Ovary (tissue), 10 donors: ENCODE measurements at places on chromosomes 6 and 20.

- no peaks in the 10 kb centered on the region for H3K4me1 ChIP-seq
- no peaks in the 10 kb centered on the region for H3K27me3 ChIP-seq
- H3K36me3 ChIP-seq = no peaks in the 10 kb centered on the region
- DNase-seq = no peak
- H3K27ac ChIP-seq = no peak overlapping the region
Observed at GRCh38 chr6:162728706-162729105, 932 bp downstream of the PACRG start.

DNA sequence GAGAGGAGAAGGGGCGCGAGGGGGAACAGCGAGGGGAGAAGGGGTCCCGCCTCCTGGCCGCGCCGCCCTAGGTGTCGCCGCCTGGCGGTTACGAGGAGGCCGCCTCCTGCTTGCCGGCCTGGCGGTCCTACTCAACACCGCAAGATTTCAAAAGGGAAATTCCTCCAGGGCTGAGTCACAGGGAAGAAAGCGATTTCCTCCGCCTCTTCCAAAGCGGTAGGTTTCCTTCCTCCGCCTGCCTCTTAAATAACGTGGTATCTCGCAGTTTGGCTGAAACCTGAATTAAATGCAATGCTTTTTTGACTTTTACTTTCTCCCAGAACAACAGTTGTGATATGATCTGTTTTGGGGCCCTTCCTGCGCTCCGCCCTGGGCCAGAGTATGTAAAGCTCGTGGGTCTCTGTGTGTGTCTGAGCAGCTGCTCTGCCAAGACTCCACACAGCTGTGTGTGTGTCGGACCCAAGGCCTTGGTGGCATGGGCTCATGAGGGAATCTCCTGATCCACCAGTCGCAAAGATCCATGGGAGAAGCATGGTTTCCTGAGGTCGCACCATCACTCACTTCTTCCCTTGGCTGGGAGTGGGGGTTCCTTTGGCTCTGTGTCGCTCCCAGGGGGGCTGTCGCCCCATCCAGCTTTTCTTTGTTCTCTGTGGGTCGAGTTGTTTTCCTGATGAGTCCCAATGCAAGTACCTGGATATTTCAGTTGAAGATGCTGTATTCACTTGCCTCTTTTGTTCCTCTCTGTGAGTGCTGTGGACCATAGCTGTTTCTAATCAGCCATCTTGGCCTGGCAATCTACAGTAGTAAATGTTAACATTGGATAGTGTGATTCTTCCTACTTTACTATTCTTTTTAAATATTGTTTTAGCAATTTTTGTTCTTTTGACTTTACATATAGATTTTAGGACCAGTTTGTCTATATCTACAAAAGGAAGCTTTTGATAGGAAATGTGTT lies 31.6 kb upstream of the NOTCH4 start:
- peak overlapping the region; percentile 87 for H3K27ac ChIP-seq
- peak; percentile 84 for DNase-seq
- H3K4me1 ChIP-seq = peaks cover 1% of the 10 kb centered on the region
- no peaks in the 10 kb centered on the region for H3K27me3 ChIP-seq

GRCh38 chr6:44921798-44922197 lies 406.3 kb upstream of the RUNX2 start:
- no peaks in the 10 kb centered on the region for H3K4me1 ChIP-seq
- no peak for DNase-seq
- no peak overlapping the region for H3K27ac ChIP-seq
- peaks cover 2% of the 10 kb centered on the region for H3K27me3 ChIP-seq

GRCh38 chr6:140581601-140582000 lies 1207.2 kb upstream of the CITED2 start:
- H3K27me3 ChIP-seq = no peaks in the 10 kb centered on the region
- H3K4me1 ChIP-seq = no peaks in the 10 kb centered on the region
- H3K4me3 ChIP-seq = no peak overlapping the region
- H3K27ac ChIP-seq = no peak overlapping the region
- DNase-seq = no peak
- no peaks in the 10 kb centered on the region for H3K36me3 ChIP-seq

DNA sequence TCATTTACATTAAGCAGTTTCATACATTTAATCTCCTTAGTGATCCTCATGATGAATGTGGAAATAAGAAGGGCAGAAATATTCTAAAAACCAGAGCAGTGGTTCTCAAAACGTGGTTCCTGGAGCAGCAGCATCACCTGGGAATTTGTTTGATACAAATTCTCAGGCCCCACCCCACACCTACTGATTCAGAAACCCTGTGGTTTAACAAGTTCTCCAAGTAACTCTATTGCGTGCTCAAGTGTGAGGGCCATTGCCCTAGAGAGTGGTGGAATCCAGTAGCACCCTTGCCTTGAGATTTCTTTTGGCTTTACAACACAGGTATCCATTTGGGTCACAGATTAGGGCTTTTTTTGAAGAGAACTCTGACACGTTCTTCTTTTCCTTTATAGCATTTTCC lies 354.6 kb upstream of the FLRT3 start:
- H3K4me1 ChIP-seq = no peaks in the 10 kb centered on the region
- H3K27ac ChIP-seq = no peak overlapping the region
- DNase-seq = no peak
- H3K4me3 ChIP-seq = no peak overlapping the region
- H3K36me3 ChIP-seq = no peaks in the 10 kb centered on the region

DNA sequence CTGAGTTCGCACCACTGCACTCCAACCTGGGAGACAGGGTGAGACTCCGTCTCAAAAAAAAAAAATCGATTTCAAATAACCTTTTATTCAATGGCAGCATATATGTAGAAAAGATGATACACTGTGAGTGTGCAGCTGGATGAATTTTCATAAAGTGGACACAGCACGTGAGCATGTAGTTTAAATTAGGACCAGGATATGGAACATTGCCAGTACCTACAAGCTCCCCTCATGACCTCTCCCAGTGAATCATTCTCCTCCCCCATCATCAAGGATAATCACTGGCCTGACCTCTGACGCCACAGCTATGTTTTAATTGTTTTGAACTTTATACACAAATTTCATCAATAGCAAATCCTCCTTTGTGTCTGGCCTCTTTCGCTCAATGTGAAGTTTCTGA lies 53.8 kb upstream of the HDAC2 start:
- no peaks in the 10 kb centered on the region for H3K27me3 ChIP-seq
- no peak for DNase-seq
- H3K27ac ChIP-seq = no peak overlapping the region
- H3K4me3 ChIP-seq = no peak overlapping the region

- H3K4me1 ChIP-seq = no peaks in the 10 kb centered on the region
- H3K27ac ChIP-seq = no peak overlapping the region
- no peaks in the 10 kb centered on the region for H3K36me3 ChIP-seq
- H3K27me3 ChIP-seq = no peaks in the 10 kb centered on the region
Observed at GRCh38 chr20:58624687-58625086, 26.4 kb upstream of the STX16 start.

DNA sequence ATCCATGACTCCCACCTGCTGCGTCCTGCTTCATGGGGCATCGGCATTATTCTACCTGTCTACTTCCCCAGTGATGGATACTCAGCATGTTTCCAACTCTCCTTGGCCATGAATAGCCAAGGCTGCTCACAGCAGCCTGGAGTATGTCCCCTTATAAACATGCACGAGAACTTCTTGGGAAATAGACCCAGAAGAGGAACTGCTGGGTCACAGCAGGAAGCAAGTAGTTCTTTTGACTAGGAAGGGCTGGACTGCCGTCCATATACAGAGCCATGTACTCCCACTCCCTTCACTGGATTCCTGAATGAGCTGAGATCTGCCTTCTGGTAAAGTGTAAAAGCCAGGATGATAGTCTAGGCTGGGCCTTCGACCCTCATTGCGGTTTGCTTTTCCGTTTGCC lies 106.3 kb upstream of the KCNK16 start:
- H3K36me3 ChIP-seq = no peaks in the 10 kb centered on the region
- H3K4me1 ChIP-seq = no peaks in the 10 kb centered on the region
- no peaks in the 10 kb centered on the region for H3K27me3 ChIP-seq
- no peak overlapping the region for H3K4me3 ChIP-seq

DNA sequence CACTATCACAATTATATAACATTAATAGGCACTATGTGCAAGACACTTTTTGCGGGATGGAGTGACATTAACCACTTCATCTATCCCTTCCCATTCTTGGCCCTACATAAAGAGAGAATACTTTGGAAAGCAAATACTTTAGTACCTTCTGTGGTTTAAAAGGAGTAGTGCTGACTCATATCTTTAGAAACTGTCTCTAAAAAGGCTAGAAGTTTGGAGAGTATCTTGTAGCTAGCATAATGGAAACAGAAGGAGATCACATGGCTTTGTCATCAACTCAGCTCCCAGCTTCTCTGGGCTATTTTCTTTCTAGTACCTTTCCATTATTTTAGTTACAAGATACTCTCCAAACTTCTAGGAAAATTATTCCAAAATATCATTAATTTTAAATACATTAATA lies 157.5 kb downstream of the ADGRG6 start:
- no peaks in the 10 kb centered on the region for H3K27me3 ChIP-seq
- H3K4me1 ChIP-seq = no peaks in the 10 kb centered on the region
- H3K27ac ChIP-seq = no peak overlapping the region
- no peak for DNase-seq
- no peaks in the 10 kb centered on the region for H3K36me3 ChIP-seq

DNA sequence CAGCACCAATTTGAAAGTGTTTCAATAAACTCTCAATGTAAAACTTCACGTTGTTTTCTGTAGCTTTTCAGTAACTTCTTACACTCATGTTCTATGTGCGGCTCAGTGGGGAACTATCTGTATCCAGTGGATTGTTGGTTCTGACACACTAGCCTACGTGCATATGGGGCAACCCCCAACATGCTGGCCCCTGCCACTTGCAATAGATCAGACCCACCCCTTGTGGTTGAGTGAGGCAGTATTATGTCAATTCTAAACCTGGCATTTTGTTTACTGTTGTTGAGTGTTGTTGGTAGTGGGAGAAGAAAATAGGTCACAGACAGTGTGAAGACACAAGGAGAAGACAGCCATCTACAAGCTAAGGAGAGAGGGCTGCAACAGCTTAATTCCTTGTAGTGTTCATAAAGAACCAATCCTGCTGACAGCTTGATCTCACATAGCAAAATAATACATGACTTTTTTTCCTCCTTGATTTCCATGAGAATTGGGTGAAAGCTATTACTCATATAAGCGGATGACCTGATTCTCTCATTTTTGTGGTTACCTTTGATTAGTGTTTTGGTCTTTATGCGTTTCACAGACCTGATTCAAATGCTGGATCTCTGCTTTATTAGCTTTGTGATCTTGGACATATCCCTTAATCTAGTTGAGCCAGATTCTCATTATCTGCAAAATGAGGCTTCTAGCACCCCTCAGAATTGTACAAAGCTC lies 320.4 kb downstream of the LAMA2 start:
- H3K27me3 ChIP-seq = no peaks in the 10 kb centered on the region
- no peak overlapping the region for H3K27ac ChIP-seq
- no peak for DNase-seq
- no peaks in the 10 kb centered on the region for H3K36me3 ChIP-seq
- H3K4me1 ChIP-seq = peaks cover 2% of the 10 kb centered on the region
- H3K4me3 ChIP-seq = no peak overlapping the region
